Spleen (tissue), 13 donors: ENCODE measurements at places on chromosomes 4 and X. TPM values are rescaled to one million over a fixed set of nuclear protein-coding genes. Genes with fewer than 3 reads are reported as not detected.

DNA sequence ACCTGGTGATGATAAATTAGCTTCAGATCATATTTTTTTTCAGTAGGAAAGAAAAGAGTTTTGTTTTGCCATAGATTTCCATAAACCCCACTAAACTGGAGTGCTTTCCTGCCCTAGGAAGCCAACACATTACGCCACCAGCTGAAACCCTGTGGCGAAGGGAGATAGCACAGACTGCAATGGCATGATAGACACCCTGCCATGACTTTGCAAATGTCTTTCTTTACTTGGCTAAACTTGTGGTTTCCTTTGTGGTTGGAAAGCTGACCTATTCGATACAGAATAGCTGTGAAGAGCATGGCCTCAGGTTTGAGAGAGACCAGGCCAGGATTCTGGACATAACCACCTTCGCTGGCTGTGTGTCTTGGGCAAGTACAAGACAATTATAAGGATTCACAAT is 19.1 kb downstream of the MFAP3L start:
- DNase-seq = no peak
- H3K4me1 ChIP-seq = peaks cover 22% of the 10 kb centered on the region
- H3K27me3 ChIP-seq = no peaks in the 10 kb centered on the region
- H3K27ac ChIP-seq = no peak overlapping the region
- H3K4me3 ChIP-seq = no peak overlapping the region

- no peaks in the 10 kb centered on the region for H3K27me3 ChIP-seq
- no peaks in the 10 kb centered on the region for H3K36me3 ChIP-seq
- no peak overlapping the region for H3K4me3 ChIP-seq
Observed at GRCh38 chr4:153169776-153170175, 34.5 kb upstream of the TRIM2 start.

GRCh38 chrX:50771382-50771781 is 42.6 kb downstream of the SHROOM4 start:
- no peaks in the 10 kb centered on the region for H3K4me1 ChIP-seq
- no peak overlapping the region for H3K27ac ChIP-seq
- H3K4me3 ChIP-seq = no peak overlapping the region
- H3K27me3 ChIP-seq = no peaks in the 10 kb centered on the region
- H3K36me3 ChIP-seq = no peaks in the 10 kb centered on the region

DNA sequence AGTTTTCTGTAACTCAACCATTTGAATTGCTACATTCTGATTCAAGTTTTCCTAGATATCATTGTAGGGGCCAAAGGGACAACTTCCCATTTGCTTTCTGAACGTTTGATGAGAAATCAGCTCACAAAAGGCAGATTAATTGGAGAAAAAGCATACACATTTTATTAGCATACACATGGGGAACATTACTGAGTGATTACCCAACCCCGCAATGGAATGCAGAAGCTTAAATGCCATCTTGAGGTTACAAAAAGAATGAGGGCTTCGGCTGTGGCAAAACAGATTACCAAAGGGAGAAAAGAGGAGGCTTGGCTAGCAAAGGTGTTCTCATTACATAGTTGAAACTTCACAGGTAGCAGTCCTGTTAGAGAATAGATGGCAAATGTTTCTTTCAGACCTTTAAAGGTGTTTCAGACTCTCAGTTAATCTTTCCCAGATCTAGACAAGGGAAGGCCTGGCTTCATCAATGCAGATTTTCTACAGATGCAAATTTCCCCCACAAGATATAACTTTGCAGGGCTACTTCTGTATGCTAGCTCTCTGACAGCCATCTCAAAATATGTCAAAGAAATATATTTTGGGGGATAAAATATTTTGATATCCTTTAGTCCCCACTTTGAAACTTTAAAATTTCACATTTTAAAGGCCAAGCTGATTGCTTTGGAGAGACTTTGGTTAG is 26.5 kb upstream of the HERC6 start:
- H3K27me3 ChIP-seq = no peaks in the 10 kb centered on the region
- no peaks in the 10 kb centered on the region for H3K36me3 ChIP-seq
- H3K4me1 ChIP-seq = no peaks in the 10 kb centered on the region
- no peak for DNase-seq

DNA sequence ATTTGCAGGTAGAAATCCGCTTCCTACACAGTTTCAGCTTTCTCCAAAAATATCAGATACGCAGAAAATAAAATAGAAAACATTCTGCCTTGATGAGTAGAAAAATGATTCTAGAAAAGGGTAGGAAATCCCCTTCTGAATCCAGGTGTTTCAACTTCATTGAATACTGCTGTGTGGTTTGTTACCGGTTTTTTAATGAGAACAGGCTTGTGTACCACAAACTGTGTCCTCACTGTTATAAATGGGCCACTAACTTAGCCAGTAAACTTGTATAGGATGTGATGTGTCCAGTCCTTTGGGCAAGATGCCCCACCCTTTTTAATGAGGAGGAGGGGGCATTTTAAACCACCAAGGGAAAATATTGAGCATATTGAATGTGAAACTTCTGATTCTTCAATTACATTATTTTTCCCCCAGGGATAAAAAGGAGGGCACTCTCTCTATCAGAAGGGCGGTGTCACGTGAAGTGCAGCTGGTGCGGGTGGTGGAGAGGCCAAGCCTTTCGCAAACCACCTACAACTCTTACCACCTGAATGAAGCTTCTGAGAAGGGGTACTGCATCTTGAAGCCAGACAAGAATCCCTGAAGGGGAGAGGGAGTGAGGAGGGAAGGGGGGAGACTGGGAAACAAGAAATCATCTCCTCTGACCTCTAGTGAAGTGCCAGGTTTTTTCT is 4.5 kb downstream of the CXXC4 start:
- no peak for DNase-seq
- peak overlapping the region; percentile 53 for H3K4me3 ChIP-seq
- peak overlapping the region; percentile 65 for H3K27ac ChIP-seq
- peaks cover 33% of the 10 kb centered on the region for H3K27me3 ChIP-seq
- no peaks in the 10 kb centered on the region for H3K4me1 ChIP-seq
- H3K36me3 ChIP-seq = no peaks in the 10 kb centered on the region

DNA sequence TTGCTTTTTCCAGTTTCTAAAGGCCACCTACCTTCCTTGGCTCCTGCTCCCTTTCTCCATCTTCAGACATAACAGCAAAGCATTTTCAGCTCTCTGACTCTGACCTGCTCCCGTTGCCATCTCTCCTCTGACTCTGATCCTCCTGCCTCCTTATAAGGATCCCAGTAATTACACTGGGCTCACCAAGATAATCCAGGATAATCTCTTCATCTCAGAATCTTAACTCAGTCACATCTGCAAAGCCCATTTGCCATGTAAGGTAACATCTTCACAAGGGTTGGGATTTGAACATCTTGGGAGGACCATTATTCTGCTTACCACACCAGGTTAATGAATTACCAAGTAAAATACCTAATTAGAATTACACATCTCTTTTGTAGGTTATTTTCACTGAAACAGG is 41.3 kb upstream of the MAGED1 start:
- H3K4me1 ChIP-seq = no peaks in the 10 kb centered on the region
- H3K27me3 ChIP-seq = no peaks in the 10 kb centered on the region
- H3K4me3 ChIP-seq = no peak overlapping the region
- no peak overlapping the region for H3K27ac ChIP-seq
- no peaks in the 10 kb centered on the region for H3K36me3 ChIP-seq

GRCh38 chr4:153497988-153498967 is 32.1 kb downstream of the TMEM131L start:
- no peak overlapping the region for H3K4me3 ChIP-seq
- no peaks in the 10 kb centered on the region for H3K36me3 ChIP-seq
- peak overlapping the region; percentile 35 for H3K27ac ChIP-seq

DNA sequence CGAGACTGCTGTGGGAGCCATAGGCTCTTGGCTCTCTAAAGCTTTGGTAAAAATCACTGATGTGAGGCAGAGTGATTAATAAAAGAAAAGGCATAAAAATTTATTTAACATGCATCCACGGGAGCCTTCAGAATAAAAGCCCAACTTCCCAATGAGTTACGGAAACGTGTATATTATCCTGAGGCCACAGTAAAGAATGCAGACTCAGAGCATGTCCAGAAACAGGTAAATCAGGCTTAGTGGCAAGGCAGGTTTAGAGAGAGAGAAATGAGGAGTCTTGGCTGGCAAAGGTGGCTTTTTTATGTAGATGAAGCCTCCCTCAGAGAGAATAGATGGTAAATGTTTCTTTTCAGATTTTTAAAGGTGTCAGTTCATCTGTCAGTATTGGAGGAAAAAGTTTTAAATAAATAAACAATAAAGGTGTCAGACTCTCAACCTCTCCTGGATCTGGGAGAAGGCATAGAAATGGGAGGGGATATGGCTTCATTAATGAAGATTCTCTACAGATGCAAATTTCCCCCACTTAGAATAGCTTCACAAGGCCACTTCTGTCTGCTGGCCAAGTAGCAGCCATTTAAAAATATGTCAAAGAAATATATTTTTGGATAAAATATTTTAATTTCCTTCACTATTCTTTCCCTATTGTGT is 24.0 kb downstream of the C4orf51 start:
- no peaks in the 10 kb centered on the region for H3K27me3 ChIP-seq
- DNase-seq = no peak
- H3K36me3 ChIP-seq = no peaks in the 10 kb centered on the region
- H3K27ac ChIP-seq = no peak overlapping the region

DNA sequence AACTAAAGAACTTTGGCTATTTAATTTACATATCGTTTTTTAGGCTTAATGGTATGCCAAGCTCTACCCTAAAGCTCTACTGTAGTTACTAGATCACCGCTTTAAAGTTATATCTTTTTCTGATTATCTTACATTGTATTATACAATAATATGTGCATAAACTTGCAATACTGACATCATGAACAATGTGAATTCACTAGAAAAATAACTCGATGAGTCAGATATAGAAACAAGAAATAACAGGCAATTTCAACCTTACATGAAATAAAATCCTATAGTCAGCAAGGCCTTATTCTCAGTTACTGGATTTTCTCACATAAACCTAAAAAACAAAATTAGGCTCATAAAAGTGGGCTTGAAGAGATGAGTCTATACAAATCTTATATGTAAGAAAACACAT is 32.5 kb downstream of the PDGFC start:
- no peak overlapping the region for H3K27ac ChIP-seq
- H3K27me3 ChIP-seq = no peaks in the 10 kb centered on the region
- H3K4me1 ChIP-seq = no peaks in the 10 kb centered on the region
- no peaks in the 10 kb centered on the region for H3K36me3 ChIP-seq
- no peak overlapping the region for H3K4me3 ChIP-seq

DNA sequence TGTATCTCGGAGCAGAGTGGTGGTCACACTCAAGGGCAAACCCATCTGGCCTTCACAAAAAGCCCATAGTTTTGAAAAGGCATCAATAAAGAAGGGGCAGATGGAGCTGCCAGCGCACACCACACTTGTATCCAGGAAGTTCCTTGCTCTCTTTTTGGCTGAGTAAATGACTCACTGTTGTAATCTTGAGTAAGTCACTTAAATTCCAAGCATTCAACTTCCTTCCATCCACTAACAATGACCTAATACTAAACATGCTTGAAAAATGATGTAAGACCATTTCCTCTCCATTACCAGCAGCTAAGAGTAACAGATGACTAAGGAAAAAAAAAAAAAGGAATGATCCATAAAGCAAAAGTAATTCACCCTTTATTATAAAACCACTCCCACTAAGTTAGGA is 32.4 kb upstream of the MYOZ2 start:
- no peaks in the 10 kb centered on the region for H3K36me3 ChIP-seq
- no peaks in the 10 kb centered on the region for H3K27me3 ChIP-seq
- no peak overlapping the region for H3K4me3 ChIP-seq
- no peak overlapping the region for H3K27ac ChIP-seq
- no peak for DNase-seq

DNA sequence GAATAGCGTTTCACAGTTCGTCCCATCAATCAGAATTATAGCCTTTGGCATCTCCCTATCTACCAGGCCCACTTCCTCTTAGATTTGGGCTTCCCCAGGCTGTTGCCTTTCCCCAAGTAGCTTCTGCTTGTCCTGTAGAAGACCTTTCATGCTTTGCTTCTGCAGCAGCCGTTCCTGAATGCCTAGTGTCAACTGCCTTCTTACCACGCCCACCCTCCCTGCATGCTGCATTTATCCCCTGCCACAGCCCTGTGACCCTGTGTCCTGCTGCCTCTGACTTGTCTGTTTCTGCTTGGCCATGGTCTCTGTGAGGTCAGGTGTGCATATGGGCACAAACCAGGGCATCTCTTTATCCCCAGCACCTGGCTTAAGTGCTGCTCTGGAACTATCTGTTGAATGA is 56.3 kb downstream of the HTT start:
- H3K27me3 ChIP-seq = no peaks in the 10 kb centered on the region
- no peak for DNase-seq
- no peak overlapping the region for H3K4me3 ChIP-seq
- peaks cover 100% of the 10 kb centered on the region for H3K36me3 ChIP-seq
- H3K4me1 ChIP-seq = peaks cover 7% of the 10 kb centered on the region
- H3K27ac ChIP-seq = no peak overlapping the region

GRCh38 chr4:76836860-76837562 is 60.9 kb downstream of the SOWAHB start:
- H3K4me1 ChIP-seq = no peaks in the 10 kb centered on the region
- no peak overlapping the region for H3K4me3 ChIP-seq
- H3K27ac ChIP-seq = no peak overlapping the region
- H3K36me3 ChIP-seq = no peaks in the 10 kb centered on the region
- H3K27me3 ChIP-seq = no peaks in the 10 kb centered on the region

DNA sequence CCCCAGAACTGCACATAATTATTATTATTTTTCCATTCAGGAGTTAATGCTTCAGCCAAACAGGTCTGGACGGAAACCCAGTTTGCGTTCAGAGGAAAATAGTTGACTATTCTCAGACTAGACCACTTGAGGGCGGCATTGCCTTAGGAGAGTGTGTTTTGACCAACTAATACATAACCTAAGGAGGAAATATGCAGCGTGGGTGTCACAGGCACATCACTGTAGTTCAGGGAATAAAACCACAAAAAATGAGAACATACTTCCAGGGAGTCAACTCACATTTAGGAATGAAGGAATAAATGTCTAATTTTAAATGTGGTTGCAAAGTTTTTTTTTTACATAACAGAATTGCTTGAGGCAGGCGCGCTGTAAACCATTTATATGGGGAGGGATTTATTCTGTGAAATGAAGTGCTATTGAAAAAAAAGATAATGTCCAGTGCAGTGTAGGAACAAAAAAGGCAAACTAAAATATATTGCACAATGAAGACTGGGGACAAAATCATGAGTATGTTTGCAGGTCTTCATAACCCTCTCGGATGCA is 93.3 kb downstream of the SYNPO2 start:
- DNase-seq = no peak
- H3K36me3 ChIP-seq = no peaks in the 10 kb centered on the region
- H3K27ac ChIP-seq = no peak overlapping the region
- H3K4me3 ChIP-seq = no peak overlapping the region
- no peaks in the 10 kb centered on the region for H3K27me3 ChIP-seq

GRCh38 chr4:95548738-95549245 is at the start of gene UNC5C:
TSS of gene UNC5C (minus strand) at chr4:95548973.
- peak; percentile 83 for DNase-seq
- peak within 1 kb of the TSS; percentile 52 for H3K4me3 ChIP-seq
- H3K36me3 ChIP-seq = no peaks in the 10 kb centered on the region
- H3K27me3 ChIP-seq = peaks cover 14% of the 10 kb centered on the region
- peak within 1 kb of the TSS; percentile 81 for H3K27ac ChIP-seq

- no peak for DNase-seq
- no peak overlapping the region for H3K4me3 ChIP-seq
- no peaks in the 10 kb centered on the region for H3K4me1 ChIP-seq
- H3K27me3 ChIP-seq = no peaks in the 10 kb centered on the region
- H3K36me3 ChIP-seq = peaks cover 37% of the 10 kb centered on the region
Observed at GRCh38 chrX:130676861-130677260, 226.1 kb downstream of the ENOX2 start.

GRCh38 chr4:73914071-73914470 is 44.9 kb downstream of the CXCL1 start:
- H3K4me3 ChIP-seq = no peak overlapping the region
- H3K36me3 ChIP-seq = no peaks in the 10 kb centered on the region
- no peak for DNase-seq
- H3K27me3 ChIP-seq = no peaks in the 10 kb centered on the region

GPR119 gene
- not detected for total RNA-seq

MAGEA1 gene
- not detected for total RNA-seq

IKBKG gene
- 47.0 TPM for total RNA-seq

CCNI gene
- 269 TPM for total RNA-seq

SMIM10 gene
- 6.5 TPM for total RNA-seq

REPS2 gene
- 18.3 TPM for total RNA-seq
